ENCODE measurements at places on chromosomes 7 and 10.

DNA sequence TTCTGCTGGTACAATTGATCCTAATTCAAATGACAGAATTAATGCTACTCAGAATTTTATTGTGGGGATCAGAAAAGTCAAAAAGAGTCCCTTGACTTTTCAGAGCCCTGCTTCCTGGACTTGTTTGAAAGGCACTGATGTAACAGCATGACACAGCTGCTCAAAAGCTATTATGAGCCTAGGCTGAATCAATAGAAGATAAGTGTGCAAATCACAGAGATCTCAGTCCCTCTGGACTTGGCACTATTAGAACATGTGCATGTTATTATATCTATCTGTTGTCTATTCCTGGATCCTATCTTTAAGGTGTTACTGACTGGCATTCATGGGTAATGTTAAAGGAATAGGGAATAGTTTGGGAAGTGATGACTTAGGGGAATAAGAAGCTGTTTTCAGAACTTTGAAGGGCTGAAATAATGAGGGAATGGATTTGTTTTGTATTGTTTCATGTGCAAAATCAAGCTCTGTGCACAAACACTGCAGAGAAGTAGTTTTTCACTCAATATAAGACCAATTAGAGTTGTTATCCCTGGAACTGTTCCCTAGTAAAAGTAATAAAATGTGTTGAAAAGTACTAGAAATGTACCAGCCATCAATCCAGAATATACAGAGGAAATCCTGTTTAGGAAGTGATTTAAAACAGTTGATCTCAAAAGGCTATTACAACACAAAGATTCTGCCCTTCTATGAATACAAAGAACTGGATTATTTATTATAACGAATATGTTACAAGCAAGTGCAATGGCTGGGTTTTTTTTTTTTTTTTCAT, 814.9 kb upstream of the C7orf33 start:
- DNase-seq: peak; percentile 35

GRCh38 chr7:40673285-40673684, 538.5 kb downstream of the SUGCT start:
- peak; percentile 89 for DNase-seq

DNA sequence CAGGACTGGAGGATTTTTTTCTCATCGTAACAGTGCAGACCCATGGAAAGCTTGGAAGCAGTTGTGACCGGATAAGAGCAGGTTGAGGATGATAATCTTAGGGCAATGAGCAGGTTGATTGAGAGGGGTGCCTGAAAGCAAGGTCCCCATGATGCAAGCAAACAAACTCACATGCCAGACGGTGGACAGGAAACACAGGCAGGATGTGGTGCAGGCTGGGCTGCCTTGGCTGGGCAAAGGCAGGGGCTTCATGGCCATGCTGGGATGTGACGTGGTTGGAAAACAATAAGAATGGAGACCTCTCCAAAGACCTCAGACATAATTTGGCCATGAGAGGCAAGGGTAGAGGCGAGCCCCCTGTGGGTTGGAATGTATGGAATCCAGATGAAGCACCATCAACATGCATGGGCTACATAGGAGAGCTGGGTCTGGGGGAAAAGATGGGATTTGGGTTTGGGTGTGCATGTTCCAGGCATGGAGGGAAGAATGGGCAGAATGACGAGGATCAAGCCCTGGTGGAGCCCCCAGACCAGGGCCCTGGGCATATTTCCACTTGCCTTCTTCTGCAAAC, 58.3 kb downstream of the IKZF1 start:
- no peak for DNase-seq

GRCh38 chr7:93231799-93232672, at the start of gene VPS50:
Gene VPS50 (plus strand): TSS chr7:93232366. CDS start chr7:93232468, 102 bp downstream.
- peak; percentile 96 for DNase-seq

GRCh38 chr7:142562688-142563087, 186.6 kb upstream of the PRSS1 start:
- DNase-seq: no peak

GRCh38 chr10:132869621-132870020, 72.7 kb downstream of the CFAP46 start:
- no peak for DNase-seq

DNA sequence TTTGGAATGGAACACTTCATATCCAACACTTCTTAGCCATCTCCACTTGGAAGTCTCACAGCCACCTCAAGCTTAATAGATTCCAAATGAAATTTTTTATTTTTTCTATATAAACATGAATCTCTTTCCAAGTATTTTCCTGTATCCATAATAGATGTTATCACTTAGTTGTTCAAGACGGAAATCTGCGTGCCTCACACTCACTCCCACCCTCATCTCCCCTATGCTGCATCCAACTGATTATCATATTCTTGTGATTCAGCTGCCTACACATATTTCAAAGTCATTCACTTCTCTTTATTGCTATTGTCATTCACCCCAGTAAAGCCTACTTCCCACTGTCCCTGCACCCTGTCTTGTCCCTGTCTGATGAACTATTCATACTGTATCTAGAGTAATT, 70.2 kb upstream of the MKX start:
- DNase-seq: no peak

- no peak for DNase-seq
These were observed 30.6 kb downstream of the PALD1 start for GRCh38 chr10:70508912-70509756.

DNA sequence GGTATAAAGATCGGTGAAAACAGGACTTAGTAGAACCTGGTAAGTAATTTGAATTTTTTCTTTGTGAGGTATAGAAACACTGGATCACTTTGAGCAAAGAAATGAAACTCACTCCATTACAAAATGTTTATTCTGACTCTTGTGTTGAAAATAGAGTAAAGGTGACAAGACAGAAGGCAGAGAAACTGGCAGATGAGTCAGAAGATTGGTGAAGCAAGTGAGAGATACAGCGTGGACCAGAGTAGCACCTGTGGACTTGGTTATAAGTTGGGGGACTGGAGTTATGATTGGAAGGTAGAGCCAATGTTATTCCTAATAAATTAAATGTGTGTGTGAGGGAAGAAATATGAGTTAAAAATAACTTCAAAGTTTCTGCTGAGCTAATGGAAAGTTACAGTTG, 620.9 kb downstream of the ZWINT start:
- no peak for DNase-seq

GRCh38 chr10:12980713-12981306, 20.7 kb downstream of the CCDC3 start:
- DNase-seq: no peak

DNA sequence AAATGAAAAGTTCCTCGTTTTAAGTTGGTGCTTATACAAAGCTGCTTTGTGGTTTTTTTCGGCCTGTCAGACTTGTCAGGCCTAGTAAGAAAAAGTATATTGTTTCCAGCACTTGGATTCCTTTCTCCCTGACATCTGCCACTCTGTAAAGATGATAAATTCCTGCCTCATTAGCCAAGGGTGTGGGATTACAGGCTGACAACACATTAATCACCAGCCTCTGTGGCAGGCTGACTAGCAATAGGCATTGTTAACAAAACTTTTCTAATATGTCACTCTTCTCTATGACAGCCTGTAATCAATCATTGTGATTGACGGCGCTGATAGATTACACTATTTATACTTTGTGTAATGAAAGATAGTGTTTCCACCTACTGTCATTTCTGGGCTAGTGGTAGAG, 682.5 kb downstream of the LRMDA start:
- peak; percentile 89 for DNase-seq

DNA sequence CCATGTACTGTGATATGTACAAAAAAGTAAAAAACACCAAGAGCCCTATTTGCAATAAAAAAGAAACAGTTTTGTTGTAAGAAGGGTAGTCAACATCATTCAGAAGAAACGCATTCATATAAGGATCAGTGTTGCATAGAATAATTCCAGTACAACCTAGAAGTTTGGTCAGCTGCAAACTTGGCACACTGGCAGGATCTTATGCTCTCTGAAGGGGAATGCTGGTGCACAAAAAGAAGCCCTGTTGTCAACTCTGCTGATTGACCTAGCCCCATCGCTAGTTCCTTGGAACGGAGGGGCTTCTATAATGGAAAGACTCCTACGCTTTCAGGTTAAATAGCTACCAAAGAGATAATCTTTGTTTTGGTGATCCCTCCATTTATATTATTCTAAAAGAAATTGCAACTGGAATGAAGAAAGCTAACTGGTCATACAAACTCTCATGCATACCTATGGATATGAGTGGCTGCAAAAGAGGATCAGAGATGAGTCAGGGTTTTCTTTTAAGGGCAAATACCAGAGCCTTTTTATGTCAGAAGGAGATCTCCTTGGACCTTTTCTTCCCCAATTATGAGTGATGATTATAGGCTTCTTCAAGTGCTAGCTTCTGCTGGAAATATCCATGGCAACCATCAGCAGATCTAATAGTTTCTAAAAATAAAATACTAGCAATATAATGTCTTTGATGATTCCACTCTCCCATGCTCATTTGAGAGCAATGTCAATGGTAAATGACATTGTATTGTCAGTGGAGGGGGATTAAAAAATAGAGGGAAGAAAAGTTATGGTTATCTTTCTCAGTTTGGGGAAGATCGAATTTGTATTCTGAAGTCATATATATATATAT, 312.4 kb upstream of the CACNA2D1 start:
- peak; percentile 78 for DNase-seq

DNA sequence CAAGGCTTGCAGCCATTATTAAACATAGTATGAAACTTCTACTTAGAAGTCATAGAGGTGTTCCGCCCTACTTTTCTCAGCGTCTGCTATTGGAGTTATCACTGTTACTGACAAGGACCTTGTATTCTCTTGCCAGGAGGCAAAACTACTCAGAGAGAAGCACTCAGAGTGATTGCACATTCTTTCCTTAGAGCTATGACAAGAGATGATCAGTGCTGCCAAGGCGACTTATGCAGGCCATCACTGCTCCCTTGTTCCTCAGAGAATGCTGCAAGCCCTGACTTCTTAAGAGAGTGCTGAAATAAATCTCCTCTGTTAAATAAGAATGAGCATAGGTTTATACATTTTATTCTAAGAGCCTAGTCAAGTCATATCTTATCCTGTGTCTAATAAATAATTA, 534.6 kb upstream of the PHF14 start:
- no peak for DNase-seq

DNA sequence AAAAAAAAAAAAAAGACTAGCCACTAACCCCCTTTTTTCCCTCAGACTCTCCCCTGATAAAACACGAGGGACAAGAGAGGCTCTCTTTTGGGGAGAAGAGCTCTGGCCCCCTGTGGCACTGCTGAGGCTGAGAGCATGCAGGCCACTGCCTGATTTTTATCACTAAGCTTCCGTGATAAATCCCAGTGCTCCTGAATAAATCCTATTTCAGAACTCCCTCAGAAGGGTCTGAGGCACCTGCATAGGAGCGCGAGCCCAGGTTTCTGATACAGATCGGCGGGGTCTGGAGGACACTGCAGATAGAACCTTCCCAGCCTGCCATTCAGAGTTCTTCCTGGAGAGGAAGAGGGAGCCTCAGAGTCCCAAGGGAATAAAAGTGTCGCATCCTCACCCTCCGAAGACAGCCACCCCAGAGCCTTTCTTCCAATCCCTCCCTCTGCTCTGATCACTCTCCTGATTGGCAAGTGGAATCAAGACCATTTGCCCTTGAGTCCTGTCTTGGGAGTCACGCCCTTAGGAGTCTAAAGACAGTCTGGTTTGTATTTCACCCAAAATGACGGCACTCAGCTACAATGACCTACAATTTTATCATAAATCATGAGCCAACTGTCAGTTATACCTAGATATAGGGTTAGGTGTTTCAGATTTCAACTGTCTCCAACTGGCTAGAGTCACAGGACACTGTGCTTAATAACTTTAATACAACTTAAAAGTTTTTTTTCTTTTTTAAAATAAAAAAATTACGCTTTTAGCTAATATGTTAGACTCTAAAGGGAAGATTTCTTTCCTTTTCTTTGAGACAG, 153.5 kb downstream of the RNF216 start:
- DNase-seq: no peak

DNA sequence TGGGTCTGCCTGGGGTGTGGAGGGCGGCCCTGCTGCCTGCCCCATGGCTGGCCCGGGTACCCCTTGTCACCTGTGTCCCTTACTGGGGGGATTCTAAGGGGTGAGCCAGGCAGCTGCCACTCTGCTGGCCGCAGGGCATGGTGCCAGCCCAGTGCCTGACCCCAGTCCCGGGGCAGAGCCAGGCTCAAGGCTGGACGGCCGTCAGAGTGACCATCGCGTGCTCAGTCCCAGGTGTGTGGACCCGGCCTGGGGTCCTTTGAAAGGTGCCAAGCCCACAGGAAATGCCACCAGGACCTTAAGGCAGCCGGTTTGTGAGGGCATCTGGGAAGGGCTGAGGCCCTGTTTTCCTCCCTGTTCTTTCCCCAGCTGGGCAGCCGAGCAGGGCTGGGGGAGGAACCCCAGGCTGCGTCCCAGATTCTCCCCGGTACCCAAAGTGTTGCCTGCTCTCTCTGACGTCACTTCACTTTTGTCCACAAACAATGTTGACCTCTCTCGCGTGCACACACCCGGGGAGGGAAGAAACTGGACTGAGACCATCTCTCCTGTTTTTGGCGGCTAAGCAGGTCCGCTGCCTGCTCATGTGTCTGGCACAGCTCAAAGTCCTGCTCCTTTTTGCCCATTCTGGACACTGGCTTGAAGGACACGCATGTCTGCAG, 37.6 kb downstream of the PAPOLB start:
- no peak for DNase-seq

- peak; percentile 84 for DNase-seq
These were observed 57.1 kb upstream of the KMT2E start for GRCh38 chr7:104956753-104957450.

- DNase-seq: no peak
These were observed 110.8 kb downstream of the HIBADH start for GRCh38 chr7:27551803-27552400.

- no peak for DNase-seq
These were observed 11.6 kb downstream of the ADAMTS14 start for GRCh38 chr10:70683940-70684339.

- DNase-seq: no peak
These were observed 149.5 kb downstream of the SEC23IP start for GRCh38 chr10:120041807-120042559.

- DNase-seq: no peak
These were observed 49.1 kb upstream of the FOXK1 start for GRCh38 chr7:4633012-4633411.

DNA sequence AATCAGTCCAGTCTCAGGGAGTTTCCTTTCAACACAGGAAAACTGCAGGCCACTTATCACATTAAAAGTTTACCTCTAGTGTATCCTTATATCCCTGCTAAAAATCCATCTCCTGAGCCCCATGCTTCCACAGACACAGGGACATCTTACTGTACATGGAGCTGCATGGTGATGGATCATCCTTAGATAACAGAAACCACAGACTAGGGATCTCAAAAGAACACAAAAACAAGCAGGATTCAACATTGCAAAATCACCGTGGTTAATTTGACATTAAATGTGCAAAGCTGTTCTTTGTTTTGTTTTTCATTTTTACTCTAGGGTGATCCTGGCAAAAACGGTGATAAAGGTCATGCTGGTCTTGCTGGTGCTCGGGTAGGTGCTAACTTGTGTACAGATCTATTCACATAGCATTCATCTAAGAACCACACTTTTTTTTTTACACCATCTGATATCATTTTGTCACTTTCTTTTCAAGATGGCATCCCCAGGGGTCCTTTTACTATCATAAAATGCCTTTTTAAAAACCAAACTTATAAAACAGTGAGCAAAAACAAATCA, 18.1 kb downstream of the COL1A2 start:
- peak; percentile 38 for DNase-seq
